Kidney tubule cell (primary cell): ENCODE measurements at places on chromosomes 12 and 14.

GRCh38 chr14:29636870-29637269, 290.8 kb downstream of the PRKD1 start:
- DNase-seq = no peak

GRCh38 chr12:61356485-61356884, 903.7 kb upstream of the USP15 start:
- DNase-seq = no peak

GRCh38 chr12:67655829-67656228, 7.3 kb downstream of the DYRK2 start:
- no peak for DNase-seq

DNA sequence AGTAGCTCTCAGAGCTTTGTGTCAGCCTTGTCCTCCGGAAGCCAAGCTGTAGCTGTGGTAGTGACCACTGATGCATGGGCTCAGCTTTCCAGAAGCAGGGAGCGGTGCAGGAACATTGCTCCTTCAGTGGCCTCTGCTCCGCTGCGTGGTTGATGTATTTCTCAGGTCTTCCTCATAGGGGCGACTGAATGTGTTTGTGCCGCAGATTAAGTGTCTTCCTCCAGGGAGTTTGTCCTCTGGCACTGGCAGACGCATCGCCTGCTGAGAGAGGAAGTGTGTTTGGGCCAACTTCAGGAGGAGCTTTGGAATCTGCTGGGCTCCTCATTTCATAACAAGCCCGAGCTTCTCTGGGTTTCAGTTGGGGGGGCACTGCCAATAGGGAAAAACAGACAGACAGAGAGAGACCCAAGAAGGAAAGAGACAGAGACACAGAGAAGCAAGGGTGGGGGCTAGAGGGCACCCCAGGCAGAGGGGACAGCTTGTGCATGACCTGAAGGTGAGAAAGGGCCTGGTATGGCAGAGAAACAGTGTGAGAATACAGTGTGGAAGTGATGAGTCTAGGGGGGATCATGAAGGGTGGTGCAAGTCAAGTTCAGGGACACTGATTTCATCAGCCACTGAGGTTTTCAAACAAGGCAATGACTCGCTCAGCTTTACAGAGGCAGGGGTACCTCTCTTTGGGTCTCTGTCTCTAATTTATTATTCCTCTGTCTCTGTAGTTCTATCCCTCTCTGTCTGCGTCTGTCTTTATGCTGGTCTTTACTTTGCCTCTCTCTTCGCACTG, 69.4 kb upstream of the PRIMA1 start:
- DNase-seq = peak; percentile 4

DNA sequence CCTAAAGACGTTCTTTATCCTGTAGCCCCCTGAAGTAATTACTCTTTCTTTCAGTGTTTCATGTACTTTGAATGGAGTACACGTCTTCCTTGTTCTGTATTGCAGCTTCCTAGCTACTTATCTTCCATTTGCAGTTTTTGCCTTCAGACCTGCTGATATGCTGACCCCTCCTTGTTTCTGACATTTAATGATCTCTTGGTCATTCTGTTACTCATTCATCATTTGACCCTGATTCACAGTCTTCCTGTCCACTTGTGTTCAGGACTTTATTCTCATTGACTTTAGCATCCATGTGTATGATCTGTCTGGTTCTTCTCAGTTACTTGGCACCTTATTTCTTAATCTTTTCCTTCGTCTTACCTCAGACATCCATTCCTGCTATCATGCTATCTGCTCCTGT, 22.2 kb downstream of the CPSF2 start:
- peak; percentile 59 for DNase-seq

GRCh38 chr14:33454707-33455106, 496.2 kb downstream of the EGLN3 start:
- no peak for DNase-seq

- peak; percentile 25 for DNase-seq
Measured at GRCh38 chr12:75528692-75529091, 17.3 kb upstream of the KRR1 start.

DNA sequence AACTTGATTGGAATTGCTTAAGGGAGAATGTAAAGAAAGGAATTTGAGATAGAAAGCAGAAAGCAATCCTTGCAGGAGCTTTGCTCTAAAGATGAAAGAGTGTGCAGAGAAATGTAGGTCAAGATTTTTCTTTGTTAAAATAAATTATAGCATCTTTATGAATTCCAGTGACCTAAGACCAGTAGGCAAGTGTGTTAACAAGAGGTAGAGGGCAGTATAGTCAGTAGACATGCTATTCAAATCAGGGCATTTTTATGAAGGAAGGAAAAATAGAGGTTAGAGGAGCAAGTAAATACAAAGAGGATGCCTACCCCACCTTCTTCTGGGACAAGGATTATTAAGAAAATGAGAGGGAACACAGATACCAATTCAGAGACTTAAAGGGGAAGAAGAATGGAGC, 148.5 kb downstream of the PLCZ1 start:
- no peak for DNase-seq

GRCh38 chr14:104429291-104429861, 150.2 kb upstream of the C14orf180 start:
- DNase-seq = no peak

- DNase-seq = peak; percentile 19
Measured at GRCh38 chr12:56337753-56338251, 882 bp upstream of the IL23A start.

DNA sequence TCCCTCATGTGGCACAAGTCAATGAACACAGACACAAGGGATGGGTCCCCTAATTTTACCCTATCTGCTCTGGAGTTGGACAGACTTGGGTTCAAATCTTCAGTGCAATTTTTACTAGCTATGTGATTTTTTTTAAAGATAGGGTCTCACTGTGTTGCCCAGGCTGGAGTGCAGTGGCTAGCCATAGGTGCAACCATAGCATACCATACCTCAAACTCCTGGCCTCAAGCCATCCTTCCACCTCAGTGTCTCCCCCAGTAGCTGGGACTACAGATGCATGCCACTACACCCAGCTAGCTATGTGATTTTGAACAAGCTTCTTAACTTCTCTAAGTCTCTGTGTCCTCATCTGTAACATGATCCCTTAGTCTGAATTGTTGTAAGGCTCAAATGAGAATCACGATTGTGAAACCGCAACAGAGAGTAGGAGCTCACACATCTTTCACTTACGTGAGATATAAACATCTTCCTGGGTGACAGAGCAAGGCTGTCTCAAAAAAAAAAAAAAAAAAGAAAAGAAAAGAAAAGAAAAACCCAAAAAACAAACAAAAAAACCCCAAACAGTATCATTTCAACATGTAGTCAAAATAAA, 4.7 kb downstream of the CALCOCO1 start:
- DNase-seq = no peak

DNA sequence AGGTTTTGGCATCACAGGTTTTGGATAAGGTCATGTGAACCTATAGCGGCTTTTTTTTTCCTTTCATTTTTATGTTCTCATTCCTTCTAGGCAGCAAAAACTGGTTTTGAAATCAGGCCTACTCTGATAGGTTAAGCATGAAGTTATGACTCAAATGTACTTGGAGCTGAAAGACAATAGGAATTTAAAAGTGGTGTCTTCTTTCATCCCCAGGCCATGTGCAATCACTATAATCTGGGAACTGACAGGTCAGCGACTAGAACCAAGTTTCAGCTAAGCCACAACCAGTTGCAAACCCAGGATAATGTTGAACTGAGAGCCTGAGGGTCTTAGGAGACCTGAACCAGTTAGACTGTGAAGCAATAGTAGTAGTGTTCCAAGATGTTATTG, 74.3 kb downstream of the ANO6 start:
- peak; percentile 46 for DNase-seq

DNA sequence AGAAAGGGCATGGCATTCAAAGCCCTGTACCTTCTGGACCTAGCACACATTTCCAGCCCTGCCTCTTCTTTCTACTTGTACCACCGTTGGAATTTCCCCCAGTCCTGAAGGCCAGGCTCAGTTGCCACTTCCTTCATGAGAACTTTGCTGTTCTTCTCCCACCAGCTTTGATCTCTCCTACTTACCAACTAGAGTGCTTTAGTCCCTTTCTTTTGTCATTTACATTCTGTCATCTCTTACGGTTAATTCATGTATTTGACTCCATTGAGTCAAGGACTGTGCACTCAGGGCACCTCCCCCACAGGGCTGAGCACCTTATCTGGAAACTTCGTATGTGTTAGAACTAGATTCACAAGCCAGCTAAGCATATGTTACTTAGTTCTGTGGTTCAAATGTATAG, 26.3 kb downstream of the BICDL1 start:
- DNase-seq = no peak

GRCh38 chr12:58007875-58008274, 66.5 kb downstream of the ATP23 start:
- peak; percentile 22 for DNase-seq

- peak; percentile 2 for DNase-seq
Measured at GRCh38 chr12:28145216-28145615, 45.0 kb upstream of the CCDC91 start.

DNA sequence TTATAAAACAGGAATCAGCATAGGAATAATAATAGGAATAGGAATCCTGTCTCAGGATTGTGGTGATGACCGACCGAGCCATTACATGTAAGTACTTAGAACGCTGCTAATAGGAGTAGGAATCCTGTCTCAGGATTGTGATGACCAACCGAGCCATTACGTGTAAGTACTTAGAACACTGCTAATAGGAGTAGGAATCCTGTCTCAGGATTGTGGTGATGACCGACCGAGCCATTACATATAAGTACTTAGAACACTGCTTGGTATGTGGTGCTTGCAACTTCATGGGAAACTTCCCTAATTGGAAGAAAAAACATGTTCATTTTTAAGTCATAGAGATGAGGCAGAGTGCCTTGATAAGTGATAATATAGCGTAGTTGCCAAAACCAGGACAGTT, 30.0 kb downstream of the ELK3 start:
- DNase-seq = no peak

- DNase-seq = peak; percentile 68
Measured at GRCh38 chr12:93390549-93391297, 13.0 kb downstream of the NUDT4 start.

DNA sequence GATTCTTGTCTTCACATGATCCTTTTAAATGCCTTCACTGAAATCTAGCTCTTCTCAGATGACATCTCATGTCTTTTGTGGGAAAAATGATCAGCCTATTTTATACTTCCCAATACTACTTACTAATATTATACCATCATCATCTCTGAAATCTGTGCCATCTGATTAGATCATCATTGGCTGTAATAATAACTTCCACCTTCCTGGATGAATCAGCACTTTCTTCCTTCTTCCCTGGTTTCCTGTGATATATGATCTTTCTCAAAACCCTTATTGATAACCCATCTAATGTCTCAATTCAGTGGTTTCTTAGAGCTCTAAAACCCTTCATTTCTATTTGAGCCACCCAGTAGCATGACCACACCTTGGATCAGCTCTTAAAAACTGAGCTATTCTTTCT, 30.9 kb downstream of the GPR137C start:
- DNase-seq = peak; percentile 9

DNA sequence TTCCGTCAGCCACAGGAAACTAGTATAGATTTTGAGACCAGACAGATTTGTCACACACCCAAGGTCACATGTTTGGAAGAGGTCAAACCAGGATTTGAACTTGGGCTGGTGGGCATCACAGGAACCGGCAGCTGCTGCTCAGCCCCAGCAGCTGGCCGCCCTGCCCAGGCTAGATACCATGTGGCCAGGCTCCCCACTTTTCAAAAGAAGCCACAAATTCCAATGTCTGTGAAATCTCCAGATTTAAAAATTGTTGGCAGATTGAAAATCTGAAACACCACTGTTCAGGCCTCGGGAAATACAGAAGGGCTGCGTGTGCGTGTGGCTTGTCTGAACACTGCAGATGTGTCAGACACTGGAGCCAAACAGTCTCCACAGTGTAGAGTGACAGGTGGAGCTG, 30.4 kb downstream of the MMAB start:
- DNase-seq = no peak

- DNase-seq = no peak
Measured at GRCh38 chr14:65413739-65414045, 1.2 kb downstream of the FUT8 start.

DNA sequence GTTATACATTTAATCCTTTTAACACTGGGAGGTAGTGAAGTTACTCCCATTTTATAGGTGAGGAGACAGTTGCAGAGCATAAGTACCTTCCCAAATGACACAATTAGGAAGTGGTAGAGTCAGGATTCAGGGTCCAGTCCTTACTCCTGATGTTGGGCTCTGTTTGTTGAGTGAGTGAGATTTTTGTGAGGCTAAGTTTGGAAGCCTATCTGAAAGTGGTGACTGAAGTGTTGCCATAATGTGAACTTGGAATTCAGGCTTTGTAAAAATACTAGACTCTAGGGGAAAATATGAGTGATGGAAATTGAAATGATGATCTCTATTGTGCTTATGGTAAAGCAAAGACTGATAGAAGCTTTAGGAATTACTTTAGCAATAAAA, 2.2 kb downstream of the NUDT4 start:
- no peak for DNase-seq

GRCh38 chr12:116336542-116337065, 59.1 kb upstream of the MED13L start:
- DNase-seq = peak; percentile 42

- peak; percentile 37 for DNase-seq
Measured at GRCh38 chr14:53696217-53696965, 260.2 kb downstream of the BMP4 start.

DNA sequence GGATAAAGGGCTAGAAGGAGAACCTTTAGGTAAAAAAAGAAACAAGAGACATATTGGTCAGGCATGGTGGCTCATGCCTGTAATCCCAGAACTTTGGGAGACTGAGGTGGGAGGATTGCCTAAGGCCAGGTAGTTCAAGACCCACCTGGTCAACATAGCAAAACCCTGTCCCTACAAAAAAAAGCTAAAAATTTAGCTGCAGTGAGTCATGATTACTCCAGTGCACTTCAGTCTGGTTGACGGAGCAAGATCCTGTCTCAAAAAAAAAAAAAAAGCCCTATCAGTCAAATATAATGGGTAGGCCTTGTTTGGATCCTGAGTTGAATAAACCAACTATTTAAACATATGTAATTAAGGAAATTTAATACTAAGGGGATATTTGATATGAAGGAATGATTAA, 54.2 kb downstream of the PPP1R36 start:
- no peak for DNase-seq

- DNase-seq = no peak
Measured at GRCh38 chr14:81222126-81222525, 1.4 kb upstream of the GTF2A1 start.

DNA sequence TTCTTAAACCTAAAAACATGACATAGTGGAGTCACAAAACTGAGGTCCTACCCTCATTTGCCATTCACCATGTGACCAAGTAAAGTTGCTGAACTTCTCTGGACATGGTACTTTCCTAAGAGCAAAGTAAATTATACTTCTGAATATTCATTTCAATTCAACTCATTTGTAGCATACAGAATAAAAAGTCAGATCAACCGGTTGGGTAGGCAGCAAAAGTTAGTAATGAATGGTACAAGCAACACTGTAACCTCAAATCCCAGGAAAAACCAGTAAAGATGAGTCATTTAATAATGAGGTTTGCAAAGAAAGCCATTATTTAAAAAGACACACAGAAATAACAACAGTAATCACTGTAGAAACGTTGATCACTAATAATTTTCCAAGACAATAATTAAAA, 8.7 kb downstream of the POLE2 start:
- DNase-seq = peak; percentile 33

DNA sequence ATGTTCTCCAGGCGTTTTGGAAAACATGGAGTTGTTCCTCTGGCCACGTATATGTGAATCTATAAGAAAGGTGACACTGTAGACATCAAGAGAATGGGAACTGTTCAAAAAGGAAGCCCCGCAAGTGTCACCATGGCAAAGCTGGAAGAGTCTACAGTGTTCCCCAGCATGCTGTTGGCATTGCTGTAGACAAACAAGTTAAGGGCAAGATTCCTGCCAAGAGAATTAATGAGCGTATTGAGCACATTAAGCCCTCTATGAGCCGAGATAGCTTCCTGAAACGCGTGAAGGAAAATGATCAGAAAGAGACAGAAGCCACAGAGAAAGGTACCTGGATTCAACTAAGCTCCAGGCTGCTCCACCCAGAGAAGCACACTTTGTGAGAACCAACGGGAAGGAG, 92.5 kb upstream of the EIF5 start:
- DNase-seq = no peak
